ENCODE measurements at places on chromosomes 12 and 14. TPM values are rescaled to one million over a fixed set of nuclear protein-coding genes. Genes with fewer than 3 reads are reported as not detected.

GALC gene
- 47.6 TPM for total RNA-seq

FAM181A gene
- not detected for total RNA-seq

- DNase-seq = no peak
- H3K27me3 ChIP-seq = no peaks in the 10 kb centered on the region
- no peak overlapping the region for H3K27ac ChIP-seq
- H3K36me3 ChIP-seq = no peaks in the 10 kb centered on the region
- peaks cover 5% of the 10 kb centered on the region for H3K4me1 ChIP-seq
These were observed 51.3 kb upstream of the PLBD1 start for GRCh38 chr12:14618983-14619382.

- H3K27me3 ChIP-seq = no peaks in the 10 kb centered on the region
- no peaks in the 10 kb centered on the region for H3K36me3 ChIP-seq
- H3K27ac ChIP-seq = peak overlapping the region; percentile 93
- peak overlapping the region; percentile 92 for H3K4me3 ChIP-seq
- peaks cover 13% of the 10 kb centered on the region for H3K4me1 ChIP-seq
These were observed 601 bp downstream of the ZNF839 start for GRCh38 chr14:102320033-102320660.

KRT80 gene
- 0.13 TPM for total RNA-seq

TMEM119 gene
- 1.8 TPM for total RNA-seq

- H3K4me3 ChIP-seq = no peak overlapping the region
- H3K27ac ChIP-seq = no peak overlapping the region
- no peaks in the 10 kb centered on the region for H3K4me1 ChIP-seq
- no peaks in the 10 kb centered on the region for H3K36me3 ChIP-seq
These were observed 11.3 kb downstream of the ATP2B1 start for GRCh38 chr12:89697296-89697695.

HSPB8 gene
- total RNA-seq = 3.7 TPM

GRCh38 chr12:70695361-70696023 is 58.3 kb upstream of the PTPRB start:
- H3K4me1 ChIP-seq = no peaks in the 10 kb centered on the region
- no peak overlapping the region for H3K27ac ChIP-seq
- H3K27me3 ChIP-seq = no peaks in the 10 kb centered on the region
- H3K4me3 ChIP-seq = no peak overlapping the region

Measured in Peyer's patch (tissue), 4 donors.